ENCODE measurements at places on chromosomes 2 and 18.

DNA sequence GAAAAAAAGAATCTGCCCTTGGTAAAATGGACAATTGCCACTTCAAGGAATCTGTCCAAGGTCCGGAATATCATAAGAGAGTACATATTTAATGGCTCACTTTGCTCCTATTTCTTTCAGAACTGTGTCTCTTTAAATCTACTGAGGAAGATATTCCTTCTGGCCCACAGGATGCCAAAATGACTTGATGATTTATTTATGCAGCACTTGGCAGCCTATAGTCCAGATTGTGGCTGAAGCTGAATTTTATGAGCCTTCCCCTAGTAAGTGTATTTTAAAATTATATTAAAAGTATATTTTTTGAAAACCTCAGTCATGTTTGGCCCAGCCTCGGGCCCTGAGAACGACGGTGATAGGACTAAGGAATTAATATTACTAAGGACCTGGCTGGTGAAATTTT lies 465.1 kb upstream of the HNRNPA3 start:
- no peak for DNase-seq

DNA sequence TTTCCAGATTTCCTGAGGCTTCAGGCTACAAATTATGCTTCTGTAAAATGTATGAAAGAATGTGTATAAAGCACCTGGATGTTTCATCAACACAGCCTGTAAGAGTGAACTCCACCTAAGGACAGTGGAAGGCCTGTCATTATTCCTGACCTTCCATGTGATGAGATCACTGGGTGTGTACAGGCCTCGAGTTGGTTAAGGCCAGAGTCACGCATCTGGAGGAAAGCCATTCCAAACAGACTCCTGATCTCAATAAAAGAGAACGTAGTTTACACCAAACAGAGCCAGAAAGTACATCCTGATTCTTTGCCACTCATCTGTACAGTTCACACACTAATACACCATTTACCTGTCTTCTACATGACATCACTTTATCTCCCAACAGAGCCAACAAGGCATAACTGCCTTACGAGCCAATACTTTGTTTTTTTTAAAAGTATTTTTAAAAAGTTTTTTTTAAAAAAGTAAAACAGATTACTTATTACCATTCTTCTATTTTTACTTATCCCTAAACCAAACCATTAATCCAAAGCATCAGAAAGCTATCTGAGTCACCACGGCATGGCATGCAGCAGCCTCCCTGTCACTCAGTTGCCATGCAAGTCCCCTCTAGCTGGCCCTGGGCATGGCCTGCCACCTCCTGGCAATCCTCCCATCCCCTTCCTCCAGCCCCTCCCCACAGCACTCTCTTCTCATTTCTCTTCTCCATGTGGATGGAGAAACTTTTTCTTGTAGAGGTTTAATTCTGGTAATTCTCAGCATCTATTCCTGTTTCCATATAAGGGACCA lies 78.8 kb upstream of the TFCP2L1 start:
- DNase-seq, result no peak

DNA sequence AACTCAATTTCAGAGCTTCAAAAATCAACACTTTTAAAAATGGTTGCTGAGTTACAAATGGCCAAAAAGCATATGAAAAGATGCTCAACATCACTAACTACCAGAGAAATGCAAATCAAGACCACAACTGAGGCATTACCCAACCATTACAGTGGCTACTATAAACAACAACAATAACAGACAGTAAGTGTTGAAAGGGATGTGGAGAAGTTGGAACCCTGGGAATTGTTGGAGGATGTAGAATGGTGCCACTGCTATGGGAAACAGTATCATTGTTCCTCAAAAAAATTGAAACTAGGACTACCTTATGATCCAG lies 173.3 kb upstream of the SPRED2 start:
- no peak for DNase-seq

- no peak for DNase-seq
These were observed 194.5 kb upstream of the LRRTM1 start for GRCh38 chr2:80499095-80499494.

GRCh38 chr2:216583147-216583546 lies 50.1 kb upstream of the IGFBP2 start:
- DNase-seq, result no peak

- DNase-seq, result no peak
These were observed 5.3 kb upstream of the FOSL2 start for GRCh38 chr2:28387082-28387960.

- DNase-seq, result no peak
These were observed at the start of gene CABLES1 for GRCh38 chr18:23134780-23135549. Gene CABLES1, plus strand, starts transcription at chr18:23135485. Its CDS starts 278 bp downstream, at chr18:23135763.

- DNase-seq, result no peak
These were observed 272.9 kb downstream of the SLC8A1 start for GRCh38 chr2:40178971-40179370.
